ENCODE measurements at places on chromosomes 6 and 20.

- peak; percentile 28 for DNase-seq
These were observed 51.9 kb downstream of the RNF217 start for GRCh38 chr6:125013938-125014660.

DNA sequence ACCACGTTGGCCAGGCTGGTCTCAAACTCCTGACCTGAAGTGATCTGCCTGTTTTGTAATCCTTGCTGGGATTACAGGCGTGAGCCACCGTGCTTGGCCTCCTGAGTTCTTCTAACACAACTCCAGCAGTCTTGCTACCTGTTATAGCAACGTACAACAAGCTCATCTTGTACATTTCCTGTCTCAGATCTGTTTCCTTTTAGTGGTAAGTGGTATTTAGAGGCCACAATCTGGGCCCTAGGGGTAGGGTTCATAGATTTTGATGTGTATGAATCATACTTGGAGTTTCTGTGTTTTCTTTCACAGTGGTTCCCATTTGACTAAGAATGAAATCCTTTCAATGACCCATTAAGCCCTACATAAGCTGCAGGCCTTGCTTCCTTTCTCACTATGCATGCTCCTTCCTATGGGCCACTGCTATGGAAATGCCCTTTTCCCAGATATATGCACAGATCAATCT, 27.1 kb upstream of the SYNCRIP start:
- DNase-seq: peak; percentile 79

DNA sequence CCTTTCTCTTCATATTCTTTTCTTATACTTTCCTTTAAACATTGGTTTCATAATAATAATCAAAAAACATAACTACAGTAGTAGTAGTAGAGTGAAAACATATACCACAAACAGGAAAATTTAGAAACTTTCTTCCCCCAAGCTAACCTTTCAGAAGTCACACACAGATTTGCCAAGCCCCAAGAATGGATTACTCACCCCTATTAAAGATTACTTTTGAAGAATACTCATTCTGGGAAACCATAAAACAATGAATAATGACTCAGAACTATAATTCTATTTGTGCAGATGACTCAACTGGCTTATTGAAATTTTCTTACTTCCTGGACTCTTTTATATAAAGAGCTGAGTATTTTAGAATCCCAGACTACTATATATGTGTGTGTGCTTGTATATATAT, 119.4 kb upstream of the GJE1 start:
- no peak for DNase-seq

GRCh38 chr6:90976341-90976740, 389.5 kb upstream of the MAP3K7 start:
- no peak for DNase-seq

DNA sequence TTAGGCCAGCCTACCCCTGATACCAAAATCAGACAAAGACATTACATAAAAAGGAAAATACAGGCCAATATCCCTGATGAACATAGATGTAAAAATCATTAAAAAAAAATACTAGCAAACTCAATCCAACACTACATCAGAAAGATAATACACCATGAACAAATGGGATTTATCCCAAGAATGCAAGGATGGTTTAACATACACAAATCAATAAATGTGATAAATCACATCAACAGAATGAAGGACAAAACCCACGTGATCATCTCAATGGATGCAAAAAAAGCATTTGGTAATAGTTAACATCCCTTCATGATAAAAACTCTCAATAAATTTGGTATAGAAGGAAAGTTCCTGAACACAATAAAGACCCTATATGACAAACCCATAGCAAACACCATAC, 63.8 kb downstream of the SLC22A2 start:
- DNase-seq: no peak

GRCh38 chr6:72504406-72504805, 117.5 kb upstream of the KCNQ5 start:
- no peak for DNase-seq

GRCh38 chr6:93562582-93562981, 143.2 kb upstream of the EPHA7 start:
- DNase-seq: no peak
